ENCODE measurements at places on chromosomes 6 and 20.

DNA sequence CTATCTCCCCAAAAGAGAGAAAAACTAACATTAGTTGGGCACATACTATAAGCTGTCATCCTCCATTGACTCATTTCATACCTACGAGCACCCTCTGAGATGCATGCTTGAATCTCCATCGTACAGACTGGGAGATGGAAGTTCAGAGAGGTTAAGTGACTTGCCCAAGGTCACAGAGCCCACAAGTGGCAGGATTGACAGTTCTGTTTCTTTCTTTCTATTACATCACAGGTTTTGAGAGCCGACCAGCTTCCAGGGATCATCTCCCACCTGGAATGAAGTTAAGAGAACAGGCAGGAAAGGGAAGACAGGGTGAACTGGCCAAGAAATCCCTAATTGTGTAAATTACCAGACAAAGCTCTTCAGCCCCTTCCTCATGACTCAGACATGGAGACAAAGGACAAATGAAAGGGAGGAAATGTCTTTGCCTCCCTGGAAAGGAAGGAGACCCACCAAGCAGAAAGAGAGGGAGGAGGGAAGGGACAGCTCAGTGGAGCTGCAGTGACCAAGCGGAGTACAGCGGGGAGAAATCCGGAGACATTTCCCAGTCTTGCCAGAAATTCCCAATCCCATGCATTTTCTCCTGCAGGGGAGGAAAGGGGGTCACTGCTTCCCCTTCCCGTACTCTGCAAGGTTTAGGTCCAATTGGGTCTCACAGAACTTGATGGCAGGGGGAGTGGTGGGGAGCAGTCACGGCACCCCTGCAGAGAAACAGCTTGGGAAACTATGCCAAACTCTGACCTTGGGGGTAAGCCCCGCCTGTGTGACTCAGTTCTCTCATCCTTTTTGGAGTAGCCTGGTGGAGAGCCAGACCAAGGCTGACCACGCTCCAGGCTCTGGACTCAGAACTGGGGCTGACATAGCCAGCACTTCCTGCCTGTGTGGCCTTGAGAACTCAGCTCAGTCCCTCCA, 154.3 kb downstream of the ANKRD60 start:
- no peak for DNase-seq

GRCh38 chr6:146553377-146554135, 9.9 kb downstream of the RAB32 start:
- no peak for DNase-seq

DNA sequence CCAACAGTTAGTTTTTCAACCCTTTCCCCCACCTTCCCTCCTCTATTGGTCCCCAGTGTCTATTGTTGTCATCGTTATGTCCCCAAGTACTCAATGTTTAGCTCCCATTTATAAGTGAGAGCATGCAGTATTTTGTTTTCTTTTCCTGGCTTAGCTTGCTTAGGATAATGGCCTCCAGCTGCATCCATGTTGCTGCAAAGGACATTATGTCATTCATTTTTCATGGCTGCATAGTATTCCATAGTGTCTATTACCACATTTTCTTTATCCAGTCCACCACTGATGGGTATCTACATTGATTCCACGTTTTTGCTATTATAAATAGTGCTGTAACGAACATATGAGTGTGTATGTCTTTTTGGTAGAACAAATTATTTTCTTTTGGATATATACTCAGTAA, 55.3 kb upstream of the HIVEP1 start:
- no peak for DNase-seq

DNA sequence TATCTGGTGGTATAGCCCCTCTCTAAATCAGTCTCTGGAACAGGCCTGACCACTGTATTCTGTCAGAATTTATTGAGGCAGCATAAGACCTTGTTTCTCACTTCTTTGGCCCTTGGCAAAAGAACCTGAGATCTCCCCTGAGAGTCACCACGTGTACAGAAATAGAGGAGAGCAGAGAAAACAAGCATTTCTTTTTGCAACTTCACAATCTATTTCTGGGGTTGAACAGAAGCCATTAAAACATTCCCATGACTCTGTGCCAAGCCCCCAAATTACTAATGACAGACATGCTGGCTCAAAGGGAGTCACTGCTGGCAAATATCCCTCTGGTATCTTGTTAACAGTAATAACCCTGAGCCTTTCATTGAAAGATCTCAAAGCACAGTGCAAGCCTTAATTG, 395.3 kb downstream of the MAFB start:
- no peak for DNase-seq

All from right lung (tissue), 10 donors.